ENCODE measurements at places on chromosomes 2 and 18.

GRCh38 chr2:201913201-201913600, 106.9 kb downstream of the CDK15 start:
- no peak for DNase-seq

DNA sequence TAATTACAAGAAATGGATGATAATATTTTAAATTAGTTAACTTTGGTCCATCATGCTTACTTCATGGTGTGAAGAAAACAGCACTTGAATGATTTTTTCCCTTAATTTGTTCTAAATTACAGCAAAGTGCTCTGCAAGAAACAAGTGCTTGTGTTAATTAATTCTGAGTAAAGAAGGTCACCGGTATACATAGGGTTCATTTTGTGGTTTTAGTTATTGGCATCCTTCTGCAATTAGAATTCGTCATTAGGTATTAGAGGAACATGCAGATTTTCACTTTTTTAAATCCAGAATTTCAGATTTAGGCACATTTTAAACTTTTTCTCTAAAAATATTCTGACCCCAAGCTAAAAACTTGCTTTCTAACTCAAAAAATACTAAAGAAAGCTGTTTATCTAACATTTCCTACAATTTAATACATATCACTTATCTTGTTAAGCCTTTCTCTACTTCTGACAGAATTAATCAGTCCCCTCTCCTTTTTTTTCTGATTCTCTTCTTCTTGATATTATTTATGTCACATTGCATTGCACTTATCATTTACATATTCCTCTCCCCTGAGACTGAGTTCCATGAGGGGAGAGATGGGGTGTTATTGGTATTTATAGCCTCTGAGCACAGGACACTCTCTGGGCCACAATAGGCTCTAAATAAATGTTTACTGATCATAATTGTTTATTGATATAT, 129.2 kb downstream of the PLA2R1 start:
- no peak for DNase-seq

GRCh38 chr18:35528749-35529274, 31.1 kb upstream of the INO80C start:
- DNase-seq = no peak

GRCh38 chr2:27323596-27324285, 844 bp upstream of the MPV17 start:
- DNase-seq = no peak

DNA sequence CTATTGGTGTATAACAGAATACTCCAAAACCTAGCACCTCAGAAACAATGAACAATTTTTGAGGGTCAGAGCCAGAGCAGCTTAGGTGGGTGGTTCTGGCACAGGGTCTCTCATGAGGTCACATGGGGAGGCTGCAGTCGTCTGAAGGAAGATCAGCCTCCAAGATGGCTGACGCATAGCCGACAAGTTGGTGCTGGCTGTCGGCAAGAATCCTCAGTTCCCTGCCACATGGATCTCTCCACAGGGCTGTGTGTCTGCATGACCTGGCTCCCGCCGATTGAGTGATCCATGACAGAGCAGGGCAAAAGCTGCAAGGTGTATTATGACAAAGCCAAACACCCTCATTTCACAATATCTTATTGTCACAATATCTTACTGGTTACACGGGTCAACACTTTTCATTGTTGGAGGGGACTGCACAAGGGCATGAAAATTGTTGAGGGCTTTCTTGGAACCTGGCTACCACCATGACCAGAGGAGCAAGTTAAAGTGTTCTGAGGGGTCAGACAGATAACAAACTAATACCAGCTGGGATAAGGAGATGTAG, 4.2 kb downstream of the MYL12B start:
- DNase-seq = no peak

- no peak for DNase-seq
Measured at GRCh38 chr2:45687964-45688363, 36.5 kb downstream of the PRKCE start.

DNA sequence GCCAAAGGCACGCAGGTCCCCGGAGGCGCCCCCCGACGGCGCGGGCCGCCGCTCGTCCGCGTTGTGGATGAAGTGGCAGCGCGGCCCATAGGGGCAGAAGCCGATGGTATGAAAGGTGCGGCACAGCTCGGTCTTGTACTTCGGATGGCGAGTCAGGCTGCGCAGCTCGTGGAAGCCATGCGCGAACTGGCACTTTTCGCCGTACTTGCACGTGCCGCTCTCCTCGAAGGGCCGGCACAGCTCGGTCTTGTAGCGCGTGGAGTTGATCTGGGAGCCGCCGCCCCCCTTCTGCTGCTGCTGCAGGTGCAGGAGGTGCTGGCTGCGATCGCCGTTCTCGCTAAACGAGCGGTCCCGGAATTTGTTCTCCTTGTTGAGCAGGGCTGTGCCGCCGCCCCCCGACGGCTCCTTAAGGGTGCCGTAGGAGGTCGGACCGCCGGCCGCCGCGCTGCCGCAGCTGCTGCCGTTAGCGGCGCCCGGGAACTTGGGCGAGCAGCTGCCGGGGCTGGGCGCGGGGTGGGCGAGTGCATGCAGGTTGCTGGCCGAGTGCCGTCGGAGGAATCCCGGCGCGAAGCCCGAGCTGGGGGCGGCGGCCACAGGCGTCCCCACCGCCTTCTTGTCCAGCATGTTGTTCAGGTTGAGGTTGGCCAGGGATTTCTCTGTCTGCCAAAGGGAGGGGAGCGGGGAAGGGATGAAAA, 1.2 kb downstream of the ZFP36L2 start:
- peak; percentile 81 for DNase-seq

- no peak for DNase-seq
Measured at GRCh38 chr2:119481501-119482455, 42.5 kb downstream of the SCTR start.

DNA sequence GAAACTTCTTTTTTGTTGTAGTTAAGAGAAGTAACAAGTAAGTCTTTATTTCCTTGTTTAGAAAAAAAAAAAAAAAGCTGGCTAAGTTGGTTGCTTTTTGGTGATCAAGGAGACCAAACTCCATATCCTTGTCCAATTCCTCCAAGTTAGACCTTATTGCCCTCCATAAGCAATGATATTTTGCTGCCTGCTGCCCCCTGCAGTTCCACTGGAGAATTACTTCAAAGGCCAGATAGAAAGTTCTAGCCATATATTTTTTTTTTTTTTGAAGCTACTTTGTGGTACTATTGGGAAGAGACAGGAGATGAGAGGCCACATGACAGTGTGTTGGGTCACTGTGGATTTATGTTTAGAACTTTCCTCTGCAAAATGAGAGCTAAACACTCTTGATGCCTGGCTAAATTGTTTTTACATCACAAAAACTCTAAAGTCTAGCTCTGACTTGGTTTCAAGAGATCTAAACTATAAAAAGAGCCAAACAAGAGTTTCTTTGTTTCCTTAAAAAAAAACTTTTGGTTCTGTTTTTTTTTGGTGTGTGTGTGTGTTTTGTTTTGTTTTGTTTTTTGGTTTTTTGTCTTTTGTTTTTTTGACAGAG, 80.7 kb upstream of the RASGRP3 start:
- peak; percentile 74 for DNase-seq

DNA sequence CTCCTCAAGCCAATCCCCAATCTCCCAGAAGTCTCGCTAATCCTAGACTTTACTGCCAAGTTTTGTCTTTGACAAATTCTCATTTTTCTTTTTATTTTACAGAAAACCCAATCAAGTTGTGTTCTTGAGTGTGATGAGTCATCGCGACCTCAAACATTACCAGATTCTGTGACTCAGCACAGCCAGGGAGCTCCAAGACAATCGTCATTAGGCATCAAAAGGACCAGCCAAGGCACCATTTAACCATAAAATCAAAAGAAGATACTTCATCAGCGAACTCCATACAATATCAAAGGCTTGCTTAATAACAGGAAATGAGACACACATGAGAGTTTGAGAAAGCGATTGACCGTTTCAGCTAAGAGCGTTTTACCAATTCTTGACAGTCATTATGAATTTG, 146.2 kb upstream of the AGAP1 start:
- no peak for DNase-seq

DNA sequence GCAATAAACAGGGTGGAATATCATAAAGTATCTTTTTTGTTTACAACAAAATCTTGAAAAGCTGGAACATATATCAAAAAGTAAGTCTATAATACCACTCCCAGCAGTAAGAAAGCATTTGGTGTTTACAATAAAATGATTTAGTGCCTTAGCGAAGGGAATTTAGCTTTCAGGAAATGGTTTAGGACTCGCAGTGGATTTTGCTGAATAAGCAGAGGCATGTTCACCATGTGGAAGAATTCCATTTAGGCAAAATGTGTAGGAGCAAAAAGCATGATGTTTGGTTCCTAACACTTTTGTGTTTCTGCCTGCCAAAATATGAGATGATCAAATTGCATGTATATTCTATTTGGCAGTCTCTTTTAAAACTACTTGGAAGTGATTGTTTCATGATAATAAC, 163.6 kb downstream of the AGPS start:
- DNase-seq = no peak

- DNase-seq = peak; percentile 68
Measured at GRCh38 chr18:2847317-2848246, 776 bp downstream of the EMILIN2 start.

DNA sequence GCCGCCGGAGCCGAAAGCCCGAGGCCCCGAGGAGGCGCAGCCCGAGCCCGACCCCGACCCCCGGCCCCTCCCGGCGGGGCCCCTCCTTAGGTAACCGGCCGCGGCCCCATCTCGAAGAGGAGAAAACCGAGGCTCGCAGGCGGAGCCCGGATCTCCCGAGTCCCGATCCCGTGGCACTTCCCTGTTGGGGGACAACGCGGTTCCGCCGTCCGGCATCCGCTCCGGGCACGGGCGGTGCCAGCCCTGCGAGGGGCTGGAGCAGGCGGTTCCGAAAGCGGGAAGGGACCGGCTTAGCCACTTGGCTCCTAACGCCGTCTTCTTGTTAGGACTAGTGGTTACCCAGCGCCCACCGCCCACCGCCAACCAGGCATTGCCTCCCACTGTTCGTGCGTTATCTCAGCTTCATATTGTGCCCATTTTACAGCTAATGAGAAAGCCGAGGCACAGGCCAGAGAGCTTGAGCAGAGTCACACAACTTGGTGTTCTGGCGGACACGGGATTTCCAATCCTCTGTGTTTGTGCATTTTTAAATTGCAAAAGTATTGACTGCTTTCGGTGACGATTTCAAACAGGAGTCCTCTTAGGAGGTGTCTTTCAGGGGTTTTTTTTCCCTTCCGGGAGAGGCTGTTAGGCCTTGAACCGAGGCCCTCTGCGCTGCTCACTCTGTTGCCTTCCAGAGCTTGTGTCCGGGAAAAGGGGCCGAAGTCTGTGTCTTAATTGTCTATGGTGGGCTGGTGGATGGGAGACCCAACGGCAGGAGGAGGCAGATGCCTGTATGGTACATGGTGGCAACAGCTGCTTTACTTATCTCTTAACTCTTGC, 562 bp downstream of the CENPA start:
- peak; percentile 60 for DNase-seq

DNA sequence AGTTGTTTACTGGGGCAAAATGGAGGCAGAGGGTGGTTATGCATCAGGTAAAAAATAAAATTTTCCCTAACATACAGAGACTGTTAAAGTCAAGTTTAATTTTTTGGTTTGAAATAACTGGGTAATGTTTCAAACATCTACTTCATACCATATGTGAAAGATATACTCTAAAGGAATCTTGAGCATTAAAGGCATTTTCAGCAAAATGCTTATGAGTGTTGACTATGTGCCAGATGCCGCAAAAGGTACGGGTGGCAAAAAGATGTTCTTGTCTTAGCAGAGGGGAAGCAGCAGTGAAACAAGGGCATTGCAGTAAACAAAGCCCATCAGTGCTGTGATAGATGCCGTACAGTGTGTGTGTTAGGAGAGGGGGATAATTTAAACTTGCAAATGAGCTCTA, 263.1 kb upstream of the ID2 start:
- DNase-seq = no peak

GRCh38 chr2:169158874-169159273, 89.5 kb downstream of the DHRS9 start:
- no peak for DNase-seq

GRCh38 chr2:128500138-128500800, 181.6 kb upstream of the HS6ST1 start:
- DNase-seq = no peak

DNA sequence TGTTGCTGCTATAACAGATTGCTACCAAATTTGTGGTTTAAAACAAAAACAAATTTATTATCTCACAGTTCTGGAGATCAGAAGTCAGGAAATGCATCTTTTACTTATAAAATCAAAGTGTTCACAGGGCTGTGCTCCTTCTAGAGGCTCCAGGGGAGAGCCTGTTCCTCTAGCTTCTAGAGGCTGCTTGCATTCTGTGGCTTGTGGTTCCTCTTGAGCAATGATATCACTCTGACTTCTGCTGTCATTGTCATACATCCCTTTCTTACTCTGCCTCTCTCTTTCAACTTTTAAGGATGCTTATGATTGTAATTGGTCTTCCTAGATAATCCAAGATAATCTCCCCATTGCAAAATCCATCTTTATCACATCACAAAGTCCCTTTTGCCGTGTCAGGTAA, 6.1 kb upstream of the DCC start:
- no peak for DNase-seq

GRCh38 chr18:3912705-3913104, 462.7 kb downstream of the TGIF1 start:
- DNase-seq = no peak

GRCh38 chr2:235149736-235150135, 197.9 kb downstream of the SH3BP4 start:
- no peak for DNase-seq

GRCh38 chr2:172047566-172048507, 37.5 kb upstream of the DLX1 start:
- DNase-seq = no peak

GRCh38 chr2:147173189-147173581, 671.6 kb upstream of the ACVR2A start:
- DNase-seq = no peak

GRCh38 chr2:30239308-30239985, 8.1 kb downstream of the LBH start:
- DNase-seq = peak; percentile 87
